Choroid plexus epithelial cell (primary cell): ENCODE measurements at places on chromosomes 3 and 15.
A peak's percentile ranks its signal among the peaks of the same experiment; 100 is the strongest.

DNA sequence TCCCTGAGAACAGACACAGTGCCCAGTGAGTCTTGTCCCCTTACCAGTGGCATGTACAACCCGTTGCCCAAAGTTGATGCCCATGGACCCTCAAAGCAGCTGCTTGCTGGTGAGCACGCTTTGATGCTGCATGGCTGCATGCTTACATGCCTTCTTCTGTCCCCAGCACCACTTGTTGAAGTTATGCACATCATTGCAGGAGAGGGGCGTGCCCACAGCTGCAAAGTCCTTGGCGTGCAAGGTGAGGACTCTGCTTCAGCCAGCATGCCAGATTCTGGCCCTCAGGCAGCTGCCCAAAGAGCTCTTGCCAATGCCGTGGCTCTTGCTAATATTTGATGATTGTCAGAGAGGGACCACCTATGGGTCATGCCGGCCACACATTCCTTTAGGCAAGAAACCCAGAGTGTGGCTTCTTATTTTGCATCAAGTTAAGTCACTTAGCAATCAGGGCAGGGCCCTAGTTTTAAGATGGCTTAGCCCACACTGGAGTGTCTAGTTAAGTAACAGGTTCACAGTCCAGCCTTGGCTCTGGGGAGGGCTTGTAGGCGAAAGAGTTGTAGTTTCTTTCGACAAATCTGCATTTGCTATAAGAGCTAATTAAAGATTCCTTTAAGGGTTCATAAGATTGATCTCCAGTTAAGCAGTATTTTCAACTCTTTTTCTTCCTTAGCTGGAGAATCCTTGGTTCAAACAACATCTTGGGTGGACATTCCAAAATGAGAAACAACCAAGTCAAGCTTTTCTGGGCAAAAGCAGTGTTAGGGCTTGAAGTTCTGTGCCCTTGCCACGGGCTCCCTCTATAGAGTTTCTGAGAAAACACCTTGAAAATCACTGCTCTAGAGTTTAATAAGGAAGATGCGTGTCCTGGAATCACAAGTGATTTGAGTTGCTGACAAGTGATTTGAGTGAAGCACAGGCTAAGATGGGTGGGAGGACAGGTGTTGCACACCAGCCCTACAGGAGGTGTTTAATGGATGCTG lies 128.6 kb downstream of the SLCO3A1 start:
- no peak for DNase-seq

GRCh38 chr3:186320862-186321568 lies 41.0 kb downstream of the DGKG start:
- no peak for DNase-seq

GRCh38 chr15:91070872-91071271 lies 29.2 kb upstream of the SV2B start:
- DNase-seq, result no peak

GRCh38 chr3:79367066-79367465 lies 400.7 kb downstream of the ROBO1 start:
- peak; percentile 71 for DNase-seq

DNA sequence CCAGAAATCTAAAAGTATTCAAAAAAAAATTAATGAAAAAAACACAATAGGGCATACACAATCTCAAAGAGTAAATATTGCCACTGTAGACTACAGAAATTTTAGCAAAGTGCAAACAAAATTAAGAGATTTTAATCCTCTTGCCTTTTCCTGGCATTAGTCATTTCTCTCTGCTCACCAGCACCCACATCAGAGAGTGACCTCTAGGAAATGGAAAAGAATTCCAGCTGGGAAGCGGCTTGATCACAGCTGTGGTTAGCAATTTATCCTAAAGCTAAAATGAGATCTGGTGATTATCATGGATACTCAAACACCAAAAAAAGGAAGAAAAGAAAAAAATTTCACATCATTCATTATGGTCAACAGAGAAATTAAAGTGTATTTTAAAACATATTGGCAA lies 7.5 kb downstream of the CSNK1G1 start:
- no peak for DNase-seq

GRCh38 chr3:151307583-151308488 lies 8.8 kb downstream of the GPR87 start:
- DNase-seq, result no peak

DNA sequence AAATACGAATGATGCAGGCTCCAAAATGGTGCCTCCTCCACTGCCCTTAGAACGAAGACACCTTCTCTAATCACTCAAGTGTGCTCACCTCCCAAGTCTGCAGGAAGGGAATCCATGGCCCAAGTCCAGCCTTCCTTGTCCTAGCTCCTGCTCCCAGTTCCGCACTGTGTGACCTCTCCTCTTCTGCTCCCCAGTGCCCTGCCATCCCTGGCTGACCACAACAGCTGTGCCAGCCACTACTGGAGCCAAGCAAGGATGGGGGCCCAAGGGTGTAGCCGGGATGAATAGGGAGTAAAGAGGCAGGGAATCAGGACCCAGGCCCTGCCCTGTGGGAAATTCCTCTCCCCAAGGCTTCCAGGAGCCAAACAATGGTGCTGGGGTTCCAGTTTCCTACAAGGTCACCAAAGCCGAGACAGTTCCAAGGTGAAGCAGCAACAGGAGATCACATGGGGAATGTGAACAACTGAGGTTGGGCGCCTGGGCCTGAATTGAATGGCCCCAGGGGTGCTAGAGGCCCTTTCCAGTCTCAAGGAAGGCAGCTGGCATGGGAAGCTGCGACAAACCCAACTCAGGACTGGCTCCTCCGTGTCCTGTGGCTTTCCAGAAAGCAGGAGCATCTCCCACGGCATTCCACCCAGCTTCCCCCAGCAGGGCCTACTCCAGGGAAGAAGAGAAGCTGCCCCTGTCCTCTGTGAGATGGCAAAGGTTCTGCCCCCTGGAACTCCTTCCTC lies 20.2 kb downstream of the SEMA7A start:
- no peak for DNase-seq
